ENCODE measurements at places on chromosomes 16 and 17.

- no peak for DNase-seq
Measured at GRCh38 chr17:45038728-45039634, 12.5 kb downstream of the DCAKD start.

DNA sequence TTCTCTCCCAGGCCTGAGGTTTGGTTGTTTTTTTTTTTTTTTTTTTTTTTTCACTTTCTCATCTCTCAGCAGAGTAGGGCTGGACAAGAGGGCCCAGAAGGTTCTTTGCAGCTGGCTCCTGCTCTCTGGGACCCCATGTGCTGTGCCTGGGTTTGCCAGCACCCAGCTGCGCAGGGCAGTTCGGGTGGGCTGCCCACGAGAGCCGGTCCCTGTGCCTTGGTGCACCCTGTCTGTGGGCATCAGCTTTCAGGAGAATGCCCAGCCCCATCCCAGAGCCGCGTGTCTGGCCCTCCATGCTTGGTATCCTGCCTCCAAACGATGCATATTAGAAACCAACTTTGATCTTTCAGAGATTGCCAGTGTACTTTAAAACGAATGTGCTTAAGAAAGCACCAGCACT lies 15.0 kb upstream of the GSE1 start:
- DNase-seq = no peak

DNA sequence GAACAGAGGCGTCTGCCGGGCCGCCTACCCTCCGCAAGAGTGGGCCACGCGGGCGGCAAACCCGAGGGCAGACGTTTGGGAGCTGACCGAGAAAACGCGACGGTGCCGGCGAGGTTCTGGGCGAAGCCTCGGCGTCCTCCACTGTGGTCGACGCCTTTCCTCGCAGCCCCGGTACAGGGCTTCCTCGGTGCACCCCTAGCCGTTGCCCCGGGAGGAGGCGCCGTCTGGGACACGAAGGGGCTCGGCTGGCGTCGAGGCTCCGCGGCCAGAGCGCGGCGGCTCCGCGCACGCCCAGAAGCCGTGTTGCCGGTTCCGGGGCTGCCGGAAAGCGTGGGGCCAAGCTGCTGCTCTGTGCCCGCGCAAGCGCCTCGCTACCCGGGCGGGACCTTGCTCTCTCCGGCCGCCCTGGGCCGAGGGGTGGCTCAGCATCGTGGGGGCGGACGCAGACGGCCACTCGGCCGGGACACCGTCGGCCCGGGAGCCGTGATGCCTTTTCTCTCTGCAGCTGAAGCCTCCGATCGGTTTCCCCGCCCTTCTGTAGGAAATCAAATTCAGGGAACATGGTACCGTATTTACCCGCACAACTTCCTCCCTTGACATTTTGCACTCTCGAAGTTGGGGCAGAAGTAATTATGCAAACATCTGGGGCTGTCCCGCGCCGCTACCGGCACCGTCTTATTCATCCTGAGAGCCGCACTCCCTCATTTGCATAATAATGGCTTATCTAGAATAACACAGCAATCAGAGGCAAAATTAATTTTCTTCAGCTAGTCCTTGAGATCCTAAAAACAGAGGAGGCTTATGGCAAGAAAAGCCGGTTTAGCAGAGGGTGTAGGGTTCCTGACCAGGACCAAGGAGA lies 7.3 kb upstream of the CBX8 start:
- DNase-seq = peak; percentile 43

- DNase-seq = no peak
Measured at GRCh38 chr16:11563493-11564040, 23.2 kb downstream of the LITAF start.

DNA sequence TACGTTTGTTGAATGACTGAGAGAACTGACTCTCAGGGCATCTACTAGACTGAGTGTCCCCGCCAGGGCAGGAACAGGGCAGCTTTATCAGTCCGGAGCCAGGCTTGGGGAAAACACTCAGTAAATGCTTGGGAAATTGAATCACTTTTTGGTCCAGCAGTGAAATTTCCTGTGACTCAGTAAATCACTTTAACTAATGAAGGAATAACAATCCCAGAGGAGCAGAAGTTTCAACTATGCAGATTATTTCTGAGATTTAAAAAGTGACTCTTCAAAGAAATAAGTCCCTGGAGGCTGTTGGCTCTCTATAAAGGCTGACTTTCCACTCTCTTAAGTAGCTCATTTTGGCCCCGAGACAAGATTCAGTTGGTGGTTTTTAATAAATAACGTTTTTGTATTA lies 101.8 kb downstream of the FOXL1 start:
- DNase-seq = peak; percentile 24

- no peak for DNase-seq
Measured at GRCh38 chr17:27327871-27328270, 34.0 kb downstream of the WSB1 start.

DNA sequence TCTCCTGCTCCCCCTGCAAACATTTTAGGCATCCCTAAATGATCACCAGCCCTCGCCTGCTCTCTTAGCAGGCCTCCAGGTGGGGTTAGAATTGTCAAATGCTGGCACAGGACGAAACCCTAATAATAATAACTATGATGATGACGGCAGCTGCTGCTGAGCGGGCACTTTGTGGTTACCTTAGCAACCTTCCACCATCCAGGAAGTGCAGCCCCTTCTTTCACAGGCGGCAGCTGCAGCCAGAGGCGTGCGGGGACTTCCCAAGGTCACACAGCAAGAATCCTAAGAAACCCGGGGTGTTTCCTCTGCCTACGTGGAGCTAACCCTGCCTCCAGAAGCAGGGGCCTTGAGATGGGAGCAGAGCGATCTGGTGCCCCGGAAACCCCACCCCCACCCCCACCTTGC lies 22.4 kb upstream of the EIF1 start:
- DNase-seq = peak; percentile 52

- DNase-seq = peak; percentile 57
Measured at GRCh38 chr16:84292011-84292410, 2.7 kb upstream of the WFDC1 start.

DNA sequence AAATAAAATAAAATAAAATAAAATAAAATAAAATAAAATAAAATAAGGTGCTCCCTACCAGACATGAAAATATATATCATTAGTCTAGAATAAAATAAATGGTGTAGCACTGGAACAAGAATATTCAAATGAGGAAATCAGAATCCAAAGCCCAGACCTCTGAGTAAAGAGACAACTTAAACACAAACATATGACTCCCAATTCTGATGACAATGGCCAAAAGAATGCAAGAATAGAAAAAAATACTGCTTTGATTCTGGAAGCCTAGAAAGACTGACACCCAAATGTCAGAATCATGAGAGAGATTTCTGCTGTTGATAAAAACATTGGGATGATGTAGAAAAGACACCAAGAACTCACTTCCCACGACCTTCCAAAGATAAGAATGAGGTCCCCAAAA lies 27.9 kb downstream of the MYOCD start:
- DNase-seq = no peak

GRCh38 chr17:73251871-73252270 lies 9.8 kb downstream of the CPSF4L start:
- no peak for DNase-seq

- DNase-seq = peak; percentile 96
Measured at GRCh38 chr16:83994087-83994486, 26.0 kb downstream of the NECAB2 start.

DNA sequence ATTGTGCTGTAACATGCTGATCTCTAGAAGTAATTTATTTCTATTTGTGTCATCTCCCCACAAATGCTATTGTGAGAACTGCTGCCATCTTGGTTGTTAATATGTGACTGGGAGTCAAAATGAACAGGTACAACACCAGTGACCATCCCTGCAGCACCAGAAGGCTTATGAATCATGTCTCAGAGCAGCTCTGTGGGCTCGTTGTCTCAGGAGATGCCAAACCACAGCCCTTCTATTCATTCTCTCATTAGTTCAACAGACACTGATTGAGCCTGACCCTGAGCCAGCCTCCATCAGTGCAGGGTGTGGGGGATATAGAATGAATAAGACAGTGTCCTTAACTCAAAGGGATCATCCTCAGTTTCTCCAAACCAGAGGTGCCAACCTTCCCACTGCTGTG lies 92.5 kb downstream of the UTP18 start:
- DNase-seq = no peak

DNA sequence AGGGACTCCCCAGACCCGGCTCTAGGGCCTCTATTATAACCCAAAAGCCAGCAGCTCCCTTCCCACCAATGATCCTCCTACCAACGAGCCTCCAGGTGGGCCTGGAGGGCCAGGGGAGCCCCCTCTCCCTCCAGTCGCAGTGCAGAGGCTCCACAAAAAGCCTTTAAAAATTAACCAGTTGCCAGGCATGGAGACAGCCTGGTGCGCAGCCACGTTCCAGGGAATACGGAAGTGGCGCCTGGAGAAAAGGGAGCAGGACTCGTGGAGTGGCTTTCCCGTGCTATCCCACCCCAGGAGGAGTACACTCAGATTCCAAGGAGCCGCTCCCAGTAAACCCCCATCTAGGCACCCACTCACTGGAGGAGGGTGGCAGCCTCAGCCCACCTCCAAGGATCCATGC lies 112.3 kb downstream of the ZNF423 start:
- DNase-seq = no peak

- no peak for DNase-seq
Measured at GRCh38 chr17:57327176-57327970, 71.0 kb downstream of the MSI2 start.

GRCh38 chr16:88965411-88965810 lies 11.6 kb downstream of the CBFA2T3 start:
- DNase-seq = no peak

GRCh38 chr16:7504844-7505243 lies 172.2 kb downstream of the RBFOX1 start:
- no peak for DNase-seq

DNA sequence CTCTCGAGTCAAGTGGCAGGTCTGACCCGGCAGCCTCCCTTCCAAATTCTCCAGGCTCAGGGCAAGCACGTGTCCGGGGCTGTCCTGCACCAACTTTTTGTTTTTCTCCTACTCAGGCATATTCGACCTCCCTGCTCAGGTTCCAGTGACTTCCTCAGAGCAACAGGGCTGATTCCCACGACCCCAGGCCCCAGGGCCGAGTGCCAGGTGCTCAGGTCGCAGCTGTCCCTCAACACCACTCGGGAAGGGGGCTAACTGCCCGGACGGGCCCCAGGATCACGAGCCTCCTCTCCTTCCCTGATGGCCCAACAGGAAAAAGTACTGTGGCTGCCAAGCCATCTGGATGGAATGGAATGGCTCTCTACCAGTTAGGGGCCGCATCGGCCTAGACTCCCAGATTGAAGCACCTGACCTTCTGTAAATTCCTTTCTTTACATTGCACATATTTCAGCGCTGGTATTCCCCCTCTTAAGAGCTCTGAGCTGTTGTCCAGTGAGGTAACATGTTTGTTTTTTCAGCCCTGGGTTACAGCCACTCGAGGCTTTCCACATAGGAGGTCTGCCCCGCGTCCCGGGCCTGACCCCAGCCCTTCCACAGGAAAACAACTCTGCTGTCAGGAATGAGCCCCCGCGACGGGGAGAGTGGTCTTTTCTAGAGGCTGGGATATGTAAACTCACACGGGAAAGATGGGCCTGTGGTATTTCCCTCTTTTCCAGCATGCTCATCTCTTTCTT lies 25.0 kb downstream of the NXN start:
- no peak for DNase-seq

DNA sequence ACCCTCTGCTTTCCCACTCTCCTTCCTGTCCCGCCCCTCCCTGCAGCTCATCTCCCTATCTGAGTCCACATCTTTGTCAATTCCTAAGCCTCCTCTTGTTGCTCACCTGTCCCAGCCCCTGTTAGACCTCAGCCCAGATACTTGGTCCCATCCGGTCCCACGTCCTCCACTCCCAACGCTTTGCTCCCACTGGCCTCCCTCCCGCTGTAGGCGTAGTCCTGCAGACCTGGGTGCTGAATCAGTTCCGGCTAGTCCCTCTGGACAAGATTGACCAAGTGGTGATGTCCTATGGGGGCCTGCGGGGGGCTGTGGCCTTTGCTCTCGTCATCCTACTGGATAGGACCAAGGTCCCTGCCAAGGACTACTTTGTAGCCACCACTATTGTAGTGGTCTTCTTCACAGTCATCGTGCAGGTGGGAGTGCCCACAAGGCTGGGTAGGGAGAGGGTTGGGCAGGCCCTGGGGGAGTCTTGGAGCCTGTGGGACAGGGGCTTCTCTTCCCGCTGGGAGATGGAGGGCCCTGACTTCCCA lies 8.0 kb downstream of the SLC9A5 start:
- DNase-seq = no peak

DNA sequence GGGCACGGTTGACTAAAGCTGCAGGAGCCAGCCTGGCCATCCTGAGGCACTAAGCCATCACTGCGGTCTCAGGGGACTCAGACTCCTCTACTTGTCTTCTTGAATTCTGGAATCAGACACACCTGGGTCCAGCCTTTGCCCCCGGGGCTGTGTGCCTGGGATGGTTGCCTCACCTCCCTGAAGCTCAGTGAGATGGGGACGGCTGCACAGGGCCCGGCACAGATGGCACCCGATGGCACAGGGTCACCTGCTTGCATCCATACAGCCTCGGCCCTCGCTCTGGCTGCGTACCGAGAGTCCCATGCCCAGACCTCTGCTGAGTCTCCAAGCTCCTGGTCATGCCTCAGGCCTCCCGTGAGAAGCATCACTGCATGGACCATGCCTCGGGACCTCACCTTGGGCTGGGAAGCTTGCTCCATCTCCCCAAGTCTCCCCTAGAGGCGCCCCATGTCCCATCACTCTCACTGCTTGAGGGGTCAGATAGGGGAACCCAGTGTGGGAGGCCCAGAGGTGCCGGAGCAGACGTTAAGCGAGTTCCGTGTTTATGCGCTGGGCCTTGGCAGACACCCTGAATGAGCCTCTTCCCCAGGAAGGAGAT lies 316.3 kb downstream of the SEC14L1 start:
- no peak for DNase-seq

DNA sequence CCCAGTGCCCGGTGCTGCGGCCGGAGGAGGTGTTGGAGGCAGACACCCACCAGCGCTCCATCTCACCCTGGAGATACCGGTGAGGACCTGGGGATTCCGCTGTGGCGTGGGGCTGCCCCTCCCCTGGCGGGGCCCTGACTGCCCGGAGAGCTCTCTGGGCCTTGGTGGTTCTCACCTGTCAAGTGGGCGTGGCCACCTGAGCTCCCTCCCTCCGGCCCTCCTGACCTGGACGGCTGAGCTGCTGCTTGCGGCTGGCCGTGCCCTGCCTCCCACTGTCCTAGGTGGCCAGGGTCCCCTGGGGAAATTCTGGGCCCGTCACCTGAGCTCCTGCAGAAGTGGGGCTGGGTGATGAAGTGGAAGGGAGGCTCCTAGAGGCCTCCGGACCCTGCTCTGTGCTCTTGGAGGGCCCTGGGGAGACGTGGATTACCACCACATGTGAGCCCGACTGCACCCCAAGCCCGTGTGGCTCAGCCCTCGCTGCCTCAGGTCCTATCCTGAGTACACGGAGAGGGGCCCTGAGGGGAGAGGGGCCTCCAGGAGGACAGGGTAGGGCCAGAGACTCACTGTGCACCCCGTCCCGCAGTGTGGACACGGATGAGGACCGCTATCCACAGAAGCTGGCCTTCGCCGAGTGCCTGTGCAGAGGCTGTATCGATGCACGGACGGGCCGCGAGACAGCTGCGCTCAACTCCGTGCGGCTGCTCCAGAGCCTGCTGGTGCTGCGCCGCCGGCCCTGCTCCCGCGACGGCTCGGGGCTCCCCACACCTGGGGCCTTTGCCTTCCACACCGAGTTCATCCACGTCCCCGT lies 1.1 kb downstream of the IL17C start:
- DNase-seq = peak; percentile 22
